ENCODE measurements at places on chromosomes 1 and 21.

GRCh38 chr1:172398193-172398592, 22.3 kb upstream of the C1orf105 start:
- no peak for DNase-seq

DNA sequence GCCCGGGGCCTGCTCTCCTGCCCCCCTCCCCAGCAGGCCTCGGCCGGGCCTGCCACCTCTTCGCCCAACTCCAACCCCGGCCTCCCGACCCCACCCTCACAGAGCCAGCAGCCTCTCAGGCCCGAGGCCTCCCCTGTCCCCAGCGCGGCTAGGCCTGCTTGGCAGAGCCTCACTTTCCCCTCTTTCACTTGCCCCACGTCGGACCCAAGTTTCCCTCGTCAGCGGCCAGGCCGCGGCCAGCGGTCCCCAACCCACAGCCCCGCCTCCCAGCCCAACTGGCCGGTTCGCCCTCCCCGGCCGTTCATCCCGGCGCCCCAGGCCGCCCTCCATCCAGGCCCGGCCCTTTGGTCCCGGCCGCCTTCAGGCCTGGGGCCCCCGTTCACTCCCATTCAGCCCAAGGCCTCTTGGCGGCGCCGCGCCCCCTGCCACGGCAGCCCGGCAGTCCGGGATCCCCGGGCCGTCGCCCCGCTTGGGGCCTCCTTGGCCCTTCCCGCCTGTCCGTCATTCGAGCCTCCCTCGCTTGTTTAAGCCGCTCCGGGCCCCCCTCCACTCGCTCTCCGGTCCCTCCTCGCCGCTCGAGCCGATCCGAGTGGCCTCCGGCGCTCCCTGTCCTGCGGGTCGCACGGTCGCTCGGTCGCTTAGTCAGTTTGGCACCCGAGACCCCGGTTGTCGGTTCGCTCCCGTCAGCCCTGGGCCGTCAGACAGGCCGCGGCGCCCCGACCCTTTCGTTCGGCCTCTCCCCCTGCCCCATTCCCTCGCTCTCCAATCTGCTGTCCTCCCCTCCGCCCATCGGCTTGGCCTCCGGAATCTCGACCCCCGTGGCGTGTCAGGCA, 1.4 kb downstream of the LRRC41 start:
- DNase-seq, result no peak

GRCh38 chr21:25790878-25791204, 56.1 kb downstream of the GABPA start:
- DNase-seq, result no peak

GRCh38 chr1:16418823-16419425, 18.3 kb downstream of the SPATA21 start:
- DNase-seq, result no peak

- peak; percentile 64 for DNase-seq
These were observed 70.3 kb downstream of the SYF2 start for GRCh38 chr1:25161981-25162380.

DNA sequence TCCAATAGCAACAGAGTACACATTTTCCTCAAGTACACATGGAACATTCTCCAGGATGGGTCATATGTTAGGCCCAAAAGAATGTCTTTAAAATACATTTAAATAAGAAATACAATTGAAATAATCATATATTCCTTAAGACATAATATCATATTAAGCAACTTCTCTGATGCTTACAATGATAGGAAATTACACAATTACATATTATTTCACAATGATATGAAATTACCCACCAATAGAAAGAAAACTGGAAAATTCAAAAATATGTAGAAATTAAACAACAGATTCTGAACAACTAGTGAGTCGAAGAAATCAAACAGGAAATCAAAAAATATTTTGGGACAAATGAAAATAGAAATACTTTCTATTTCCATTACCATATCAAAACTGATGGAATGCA, 45.6 kb downstream of the FLVCR1 start:
- no peak for DNase-seq

GRCh38 chr21:23026878-23027277, 2028.7 kb downstream of the NCAM2 start:
- no peak for DNase-seq

GRCh38 chr21:33791073-33791472, 124.5 kb downstream of the ATP5PO start:
- DNase-seq, result no peak

DNA sequence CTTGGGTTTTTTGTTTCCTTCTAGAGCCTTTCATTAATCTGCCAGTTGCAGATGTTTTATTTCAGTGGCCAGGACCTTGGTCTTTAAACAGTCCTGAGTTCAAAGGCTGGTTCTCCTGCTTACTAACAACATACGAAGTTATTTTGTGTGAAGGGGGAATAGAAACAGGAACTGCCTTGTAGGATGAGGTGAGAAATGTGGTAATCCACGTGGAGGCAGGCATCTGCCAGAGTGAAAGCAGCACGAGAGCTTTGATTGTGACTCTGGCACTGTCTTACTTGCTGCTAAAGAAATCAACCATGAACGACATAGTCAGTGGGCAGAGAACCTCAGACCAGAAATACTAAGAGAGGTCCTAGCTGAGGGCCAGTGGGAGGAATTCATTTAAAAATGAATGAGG, 30.4 kb downstream of the TMEM63A start:
- DNase-seq, result no peak

Data from fibroblast of skin of left biceps (primary cell).